Left lung (tissue), 14 donors: ENCODE measurements at places on chromosomes 11 and 22. TPM values are rescaled to one million over a fixed set of nuclear protein-coding genes. Genes with fewer than 3 reads are reported as not detected.

RFPL1 gene
- 0.51 TPM for polyA plus RNA-seq

POU2AF1 gene
- 0.92 TPM for polyA plus RNA-seq

MUC6 gene
- 0.34 TPM for polyA plus RNA-seq

ASRGL1 gene
- polyA plus RNA-seq = 3.3 TPM

MYRF gene
- polyA plus RNA-seq = 33.3 TPM

SYT7 gene
- polyA plus RNA-seq = 7.8 TPM

AGBL2 gene
- polyA plus RNA-seq = 11.1 TPM

ALG12 gene
- 25.6 TPM for polyA plus RNA-seq

BDNF gene
- 0.57 TPM for polyA plus RNA-seq

PLEKHB1 gene
- polyA plus RNA-seq = 10.4 TPM

GNB1L gene
- 7.2 TPM for polyA plus RNA-seq

UBQLN3 gene
- not detected for polyA plus RNA-seq
